Foreskin keratinocyte (primary cell): ENCODE measurements at places on chromosomes 16 and 17. TPM values are rescaled to one million over a fixed set of nuclear protein-coding genes. Genes with fewer than 3 reads are reported as not detected.

The IRX6 gene
- polyA plus RNA-seq: not detected in 2 replicates

The SLC47A2 gene
- polyA plus RNA-seq: 0.07 and 0.18 TPM in 2 replicates

DNA sequence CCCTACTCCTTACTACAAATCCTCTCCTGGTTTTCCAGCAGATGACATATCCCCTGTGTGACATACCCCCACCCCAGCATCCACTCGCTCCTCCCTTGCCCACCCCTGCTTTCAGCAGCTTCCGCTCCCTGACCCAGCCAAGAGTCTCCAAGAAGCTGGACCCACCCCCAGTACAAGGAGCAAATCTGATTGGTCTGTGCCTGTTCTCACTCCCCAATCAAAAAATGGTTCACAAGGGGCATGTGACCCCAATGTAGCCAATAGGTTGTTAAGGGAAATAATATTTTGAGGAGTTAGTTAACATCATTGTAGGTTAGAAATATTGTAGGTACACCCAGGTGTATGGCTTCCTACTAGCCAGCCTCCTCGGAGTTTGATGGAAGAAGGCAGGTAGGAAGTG is 70.1 kb downstream of the GP2 start:
- DNase-seq: no peak

DNA sequence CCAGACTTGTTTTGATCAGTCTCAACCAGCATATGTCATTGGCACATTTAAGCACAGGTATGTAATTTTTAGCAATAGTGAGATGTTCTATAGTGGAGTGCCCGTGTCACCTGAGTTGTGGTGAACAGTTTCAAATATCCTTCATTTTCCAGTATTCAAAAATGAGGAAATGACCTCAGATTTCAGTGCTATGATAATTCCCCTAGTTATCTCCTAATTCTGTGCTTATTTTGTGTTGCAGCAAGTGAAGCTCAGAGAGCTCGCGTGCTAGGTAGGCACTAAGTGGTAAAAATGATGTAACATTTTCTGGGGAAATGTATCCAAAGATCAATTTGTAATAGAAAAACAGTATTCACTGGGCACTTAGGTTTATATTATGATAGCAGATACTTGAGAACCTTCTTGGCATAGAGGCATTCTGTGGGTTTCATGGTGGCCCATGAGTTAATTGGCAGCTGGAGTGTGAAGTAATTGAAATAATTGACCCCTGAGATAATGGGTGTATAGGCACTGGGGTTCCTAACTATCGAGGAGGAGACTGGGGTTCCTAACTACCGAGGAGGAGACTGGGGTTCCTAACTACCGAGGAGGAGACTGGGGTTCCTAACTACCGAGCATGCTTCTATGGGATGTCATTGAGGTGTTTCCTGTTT is 159.1 kb downstream of the PRKCA start:
- DNase-seq: no peak

DNA sequence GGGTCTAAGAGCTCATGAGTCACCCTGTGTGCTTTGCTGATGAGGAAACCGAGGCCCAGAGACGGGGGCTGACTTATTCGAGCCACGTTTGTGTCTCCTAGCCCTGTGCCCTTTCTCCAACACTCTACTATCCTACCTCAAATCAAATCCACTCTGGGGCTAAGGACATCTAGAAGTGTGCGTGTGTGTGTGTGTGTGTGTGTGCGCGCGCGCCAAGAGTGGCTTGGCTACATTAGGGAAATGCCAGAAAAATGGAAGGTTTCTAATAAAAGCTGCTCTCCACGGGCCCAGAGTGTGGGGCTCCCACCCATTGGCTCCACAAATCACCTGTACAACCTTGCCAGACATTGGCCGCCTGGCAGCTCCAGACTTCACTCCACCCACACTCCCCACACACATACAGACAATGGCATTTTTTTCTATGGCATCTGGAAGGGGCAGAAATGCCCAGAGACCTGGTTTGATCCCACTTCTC is 30.3 kb upstream of the PHOSPHO1 start:
- peak; percentile 44 for DNase-seq
